ENCODE measurements at places on chromosomes 3 and 15. TPM values are rescaled to one million over a fixed set of nuclear protein-coding genes. Genes with fewer than 3 reads are reported as not detected.

Gene HRG
- 0.14 TPM for total RNA-seq

DNA sequence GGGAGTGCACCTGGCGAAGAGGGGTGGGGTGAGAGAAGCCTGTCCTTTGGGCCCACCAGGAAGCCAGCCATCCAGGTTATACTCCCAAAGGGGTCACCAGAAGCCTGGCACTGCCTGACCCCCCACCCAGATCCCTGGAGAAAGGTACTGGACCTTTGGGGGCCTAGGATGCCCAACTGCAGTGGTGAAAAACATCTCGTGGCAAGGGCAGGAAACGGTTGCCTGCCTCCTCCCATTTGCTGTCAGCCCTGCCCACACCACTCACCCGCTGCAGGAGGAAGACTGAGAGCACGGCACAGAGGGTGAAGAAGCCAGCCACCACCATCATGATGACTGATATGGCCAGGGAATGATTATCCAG lies 2.2 kb upstream of the ULK3 start:
- no peak for DNase-seq

DNA sequence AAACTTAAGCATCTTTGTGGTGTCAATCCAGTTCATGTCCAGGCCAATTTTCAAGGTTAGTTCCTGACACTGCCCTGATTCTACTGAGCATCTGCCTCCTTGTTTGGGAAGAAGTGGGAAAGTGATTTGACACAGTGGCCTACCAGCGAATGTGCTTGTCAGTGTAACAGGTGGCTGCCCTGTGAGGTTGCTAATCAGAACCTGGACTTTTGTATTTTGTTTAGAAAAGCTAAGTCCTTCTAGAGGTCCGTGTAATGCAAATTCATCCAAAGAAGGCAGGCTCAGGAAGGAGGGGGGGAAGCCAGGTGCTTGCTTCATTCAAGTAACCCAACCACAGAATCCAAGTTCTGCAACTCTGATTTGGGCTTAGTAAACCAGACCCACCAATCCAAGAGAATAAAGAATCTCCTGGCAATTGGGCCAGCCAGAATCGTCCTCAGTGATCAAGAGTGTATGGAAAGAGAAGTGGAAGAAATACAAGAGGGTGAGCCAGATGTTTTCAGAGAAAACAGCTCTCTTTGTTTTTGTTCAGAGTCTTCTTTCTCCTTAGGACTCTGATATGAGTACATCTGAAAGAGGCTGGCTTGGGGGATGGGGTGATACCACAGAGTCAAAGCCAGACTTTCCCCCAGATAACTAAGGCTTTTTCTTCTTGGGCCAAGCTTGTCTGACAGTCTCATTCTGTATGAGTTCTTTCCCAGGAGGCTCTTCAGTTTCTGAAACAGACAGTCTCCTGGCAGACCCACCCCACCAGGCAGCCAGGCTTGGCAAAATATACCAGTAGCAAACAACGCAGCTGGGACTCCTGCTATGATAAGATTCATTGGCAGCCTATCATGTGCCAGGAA lies 508.9 kb upstream of the TBL1XR1 start:
- no peak for DNase-seq

- DNase-seq: no peak
Measured at GRCh38 chr3:115713284-115713683, 90.0 kb downstream of the GAP43 start.

GRCh38 chr3:72519946-72520604 lies 328.2 kb downstream of the SHQ1 start:
- no peak for DNase-seq
